Brain pericyte (primary cell): ENCODE measurements at places on chromosomes 3 and 15.
A peak's percentile ranks its signal among the peaks of the same experiment; 100 is the strongest.

- DNase-seq: no peak
These were observed 15.0 kb upstream of the UTS2B start for GRCh38 chr3:191345334-191345733.

GRCh38 chr15:83163032-83163431 lies 44.6 kb downstream of the HDGFL3 start:
- DNase-seq: no peak

GRCh38 chr3:82103241-82103640 lies 341.8 kb upstream of the GBE1 start:
- no peak for DNase-seq

GRCh38 chr15:34853001-34853758 lies 57.8 kb upstream of the ACTC1 start:
- no peak for DNase-seq

DNA sequence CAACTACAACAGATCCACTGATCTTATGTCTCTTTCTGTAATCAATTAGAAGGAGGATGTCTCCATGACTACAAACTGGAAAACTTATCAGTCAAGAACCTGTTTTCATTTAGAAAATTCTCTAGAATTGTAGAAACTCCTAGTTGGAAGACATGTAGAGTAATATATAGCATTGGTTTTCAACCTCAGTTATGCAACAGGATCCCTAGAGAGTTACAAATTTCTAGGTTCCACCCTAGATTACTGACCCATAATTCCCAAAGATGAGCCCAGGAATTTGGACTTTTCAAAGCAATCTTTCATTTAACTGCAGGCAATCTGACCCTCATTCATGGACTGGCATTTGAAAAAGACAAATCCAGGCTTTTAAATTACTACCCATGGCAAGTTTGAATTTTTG lies 116.9 kb upstream of the RAP2B start:
- DNase-seq: no peak

DNA sequence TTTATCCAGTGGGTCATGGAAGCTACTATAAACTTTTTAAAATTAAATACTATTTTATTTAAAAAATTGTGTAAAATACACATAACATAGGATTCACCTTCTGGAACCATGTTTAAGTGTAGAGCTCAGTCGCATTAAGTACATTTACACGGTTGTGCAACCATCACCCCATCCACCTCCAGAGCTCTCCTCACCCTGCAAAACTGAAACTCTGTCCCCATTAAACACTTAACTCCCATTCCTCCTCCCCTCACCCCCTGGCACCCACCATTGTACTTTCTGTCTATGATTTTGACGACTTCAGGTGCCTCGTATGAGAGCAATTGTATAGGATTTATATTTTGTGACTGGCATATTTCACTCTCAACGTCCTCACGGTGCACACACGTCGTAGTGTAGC lies 70.7 kb downstream of the APBA2 start:
- no peak for DNase-seq

DNA sequence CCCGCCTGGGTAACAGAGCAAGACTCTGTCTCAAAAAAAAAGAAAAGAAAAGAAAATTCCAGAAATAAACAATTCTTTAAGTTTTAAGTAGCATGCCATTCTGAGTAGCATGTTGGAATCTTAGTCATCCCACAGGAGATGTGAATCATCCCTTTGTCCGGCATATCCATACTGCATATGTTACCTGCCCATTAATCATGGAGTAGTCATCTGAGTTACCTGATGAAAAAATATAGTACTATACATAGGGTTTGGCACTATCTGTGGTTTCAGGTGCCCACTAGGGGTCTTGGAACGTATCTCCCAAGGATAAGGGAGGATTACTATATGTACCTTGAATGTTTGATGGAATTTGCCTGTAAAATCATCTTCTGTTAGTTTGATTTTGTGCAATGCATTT lies 6.3 kb upstream of the CCR4 start:
- DNase-seq: no peak

DNA sequence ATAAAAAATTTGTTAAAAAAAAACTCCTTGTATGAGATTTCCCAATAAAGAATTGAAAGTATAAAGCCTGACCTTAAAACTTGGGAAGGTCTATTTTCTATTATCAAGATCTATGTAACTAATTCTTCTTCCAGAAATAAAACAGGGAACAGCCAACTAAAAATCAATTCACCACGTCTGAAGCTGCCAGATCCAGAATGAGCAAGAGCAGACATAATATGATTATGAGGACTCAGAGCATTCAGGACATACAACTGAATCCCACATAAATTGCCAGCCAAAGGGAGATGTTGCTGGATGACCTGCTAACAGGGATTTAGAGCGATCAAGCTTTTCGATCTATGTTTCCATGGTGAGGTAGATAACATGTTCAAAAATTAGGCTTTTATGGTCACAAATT lies 1151.3 kb upstream of the CADM2 start:
- no peak for DNase-seq

DNA sequence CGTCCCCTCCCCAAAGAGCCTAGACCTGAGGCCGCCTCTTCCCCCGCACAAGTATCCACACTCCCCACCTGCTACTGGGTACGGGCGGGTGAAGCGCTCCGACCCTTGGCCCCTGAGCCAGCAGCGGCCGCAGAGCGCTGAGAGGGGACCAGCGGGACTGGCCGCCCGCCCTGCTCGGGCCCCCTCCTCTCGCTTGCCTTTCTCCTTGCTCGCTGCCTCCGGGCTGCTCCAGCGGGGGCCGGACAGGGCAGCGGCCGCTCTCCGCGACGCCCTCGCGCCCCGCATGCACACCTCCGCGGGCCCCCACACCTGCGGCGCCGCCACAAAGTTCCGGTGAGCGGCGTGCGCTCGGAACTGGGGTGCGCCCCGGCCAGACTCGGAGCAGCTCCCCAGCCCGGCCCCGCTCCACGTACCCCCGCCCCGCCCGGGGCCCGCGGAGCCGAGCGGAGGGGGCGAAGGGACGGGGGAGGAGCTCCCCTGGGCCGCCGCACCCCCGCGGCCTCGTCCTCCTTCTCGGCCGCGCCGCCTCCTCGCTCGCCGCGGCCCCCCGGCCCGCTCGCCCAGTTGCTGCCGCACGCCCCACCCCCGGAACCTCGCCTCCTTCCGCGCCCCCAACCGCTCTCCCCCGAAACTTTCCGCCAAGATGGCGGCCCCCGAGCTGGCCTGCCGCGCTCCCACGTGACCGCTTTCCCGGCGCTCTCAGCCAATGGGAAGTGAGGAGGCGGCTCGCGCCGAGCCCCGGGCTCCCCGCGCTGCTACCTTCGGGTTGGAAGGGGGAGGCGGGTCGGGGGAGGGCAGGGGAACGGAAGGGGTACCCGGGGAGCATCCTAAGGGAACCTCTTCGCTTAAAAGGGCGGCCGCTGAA lies 704 bp downstream of the DLG1 start:
- DNase-seq: peak; percentile 53

GRCh38 chr3:24195504-24196230 lies 250.6 kb downstream of the NR1D2 start:
- DNase-seq: no peak

DNA sequence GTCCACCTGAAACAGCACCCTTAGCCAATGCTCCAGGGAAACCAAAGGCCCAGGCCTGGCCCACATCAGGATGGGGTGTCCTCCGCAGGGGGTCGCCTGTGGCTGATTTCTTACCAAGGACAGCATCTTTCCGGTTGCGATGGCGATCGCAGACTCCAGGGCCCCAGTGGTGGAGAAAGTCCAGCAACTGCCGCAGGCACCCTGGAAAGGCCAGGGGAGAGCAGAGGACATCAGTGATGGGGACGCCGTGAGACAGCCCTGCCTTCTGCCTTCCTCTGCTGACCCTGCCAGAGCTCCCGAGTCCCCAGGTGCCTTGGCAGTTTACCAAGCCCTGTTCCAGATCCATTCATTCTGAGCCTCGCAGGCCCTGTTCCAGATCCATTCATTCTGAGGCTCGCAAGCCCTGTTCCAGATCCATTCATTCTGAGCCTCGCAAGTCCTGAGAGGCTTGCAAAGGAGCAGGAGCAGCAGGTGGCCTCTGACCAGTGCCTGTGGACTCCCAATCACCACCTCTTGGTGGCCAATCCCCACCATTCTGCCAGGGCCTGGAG lies 12.5 kb downstream of the CTSH start:
- DNase-seq: no peak

GRCh38 chr15:68304589-68305337 lies 27.2 kb downstream of the FEM1B start:
- DNase-seq: no peak

DNA sequence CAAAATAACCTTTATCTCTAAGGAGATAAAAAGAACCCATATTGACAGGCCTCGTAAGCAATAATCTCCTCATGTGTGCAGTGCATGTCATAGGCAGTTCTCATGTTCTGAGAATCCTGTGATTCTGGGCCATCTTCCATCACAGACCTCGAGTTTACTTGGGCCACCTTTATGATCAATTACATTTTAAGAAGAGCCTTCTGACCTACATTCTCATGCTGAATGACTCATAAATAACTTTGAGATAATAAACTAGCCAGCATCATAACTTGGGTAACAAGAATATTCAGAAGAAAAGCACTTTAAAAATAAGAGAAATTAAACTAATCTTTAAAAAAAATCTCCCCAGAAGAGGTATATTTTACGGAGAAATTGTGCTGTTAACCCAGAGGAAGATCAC lies 310.7 kb upstream of the ZNF717 start:
- DNase-seq: no peak

GRCh38 chr3:124927574-124928045 lies 6.9 kb downstream of the MUC13 start:
- no peak for DNase-seq

- no peak for DNase-seq
These were observed 305.2 kb upstream of the SEMA6D start for GRCh38 chr15:47412136-47412535.

- no peak for DNase-seq
These were observed 497 bp upstream of the CLASP2 start for GRCh38 chr3:33718595-33718907.

- DNase-seq: no peak
These were observed 11.2 kb downstream of the PPCDC start for GRCh38 chr15:75034615-75035014.
